Esophagus mucosa (tissue), 1 donor: ENCODE measurements at places on chromosomes 4 and X. TPM values are rescaled to one million over a fixed set of nuclear protein-coding genes. Genes with fewer than 3 reads are reported as not detected.

SLC26A1 gene
- total RNA-seq, result not detected

DDX53 gene
- total RNA-seq, result not detected

ARR3 gene
- not detected for total RNA-seq

SCML2 gene
- 0.64 TPM for total RNA-seq

FAM9B gene
- total RNA-seq, result not detected

CENPVL2 gene
- total RNA-seq, result not detected

GRCh38 chr4:8010618-8011017 is 71.0 kb upstream of the AFAP1 start:
- no peak for ATAC-seq

DNA sequence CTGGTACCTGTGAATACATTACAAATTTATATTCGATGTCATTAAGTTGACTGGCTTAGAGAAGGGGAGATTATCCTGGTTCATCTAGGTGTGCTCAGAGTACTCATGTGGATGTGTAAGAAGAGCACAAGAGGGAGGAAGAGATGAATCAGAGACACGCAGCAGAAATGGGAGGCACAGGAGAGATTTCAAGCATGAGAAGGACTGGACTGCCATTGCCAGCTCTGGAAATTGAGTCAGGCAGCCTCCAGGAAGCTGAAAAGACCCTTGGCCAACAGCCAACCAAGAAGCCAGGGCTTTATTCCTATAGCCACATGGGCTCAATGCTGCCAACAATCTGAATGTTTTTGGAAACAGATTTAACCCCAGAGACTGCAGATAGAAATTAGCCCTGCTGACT is 1390.0 kb downstream of the STIM2 start:
- no peak for ATAC-seq
